Caki2 (cell line): ENCODE measurements at places on chromosomes 6 and 20. TPM values are rescaled to one million over a fixed set of nuclear protein-coding genes. Genes with fewer than 3 reads are reported as not detected.

DNA sequence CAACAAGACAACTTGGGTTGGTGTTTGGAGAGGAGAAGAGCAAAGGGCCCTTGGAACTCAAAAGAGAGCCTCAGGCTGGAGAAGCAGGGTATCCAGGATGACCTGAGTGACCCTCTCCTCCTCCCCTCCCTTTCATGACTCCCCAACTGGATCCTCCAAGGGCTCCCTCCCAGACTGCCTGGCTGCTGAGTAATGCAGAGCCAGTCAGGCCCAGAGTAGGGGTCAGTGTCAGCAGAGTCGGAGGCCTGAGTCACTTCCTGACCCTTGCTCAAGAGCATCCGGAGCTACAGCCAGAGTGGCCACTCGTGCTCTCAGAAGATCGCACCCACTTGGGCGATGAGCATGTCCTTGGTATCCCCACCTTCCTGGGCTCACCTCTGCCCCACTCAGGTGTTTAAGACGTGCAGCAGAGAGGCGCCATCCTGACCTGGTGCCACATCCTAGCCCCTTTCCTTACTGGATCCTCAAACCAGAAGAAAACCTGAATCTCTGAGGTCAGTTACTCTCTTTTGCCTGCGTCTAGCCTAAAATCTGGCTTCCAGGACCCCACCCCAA, 2.8 kb upstream of the MAPK13 start:
- peak; percentile 43 for DNase-seq

GRCh38 chr20:61531553-61532345, 279.7 kb downstream of the CDH4 start:
- DNase-seq: peak; percentile 27

GRCh38 chr6:146770965-146771735, 172.4 kb downstream of the ADGB start:
- DNase-seq: no peak

- no peak for DNase-seq
These were observed 9.5 kb upstream of the TP53RK start for GRCh38 chr20:46698788-46699187.

- DNase-seq: no peak
These were observed 81.0 kb downstream of the METTL24 start for GRCh38 chr6:110277100-110277665.

DNA sequence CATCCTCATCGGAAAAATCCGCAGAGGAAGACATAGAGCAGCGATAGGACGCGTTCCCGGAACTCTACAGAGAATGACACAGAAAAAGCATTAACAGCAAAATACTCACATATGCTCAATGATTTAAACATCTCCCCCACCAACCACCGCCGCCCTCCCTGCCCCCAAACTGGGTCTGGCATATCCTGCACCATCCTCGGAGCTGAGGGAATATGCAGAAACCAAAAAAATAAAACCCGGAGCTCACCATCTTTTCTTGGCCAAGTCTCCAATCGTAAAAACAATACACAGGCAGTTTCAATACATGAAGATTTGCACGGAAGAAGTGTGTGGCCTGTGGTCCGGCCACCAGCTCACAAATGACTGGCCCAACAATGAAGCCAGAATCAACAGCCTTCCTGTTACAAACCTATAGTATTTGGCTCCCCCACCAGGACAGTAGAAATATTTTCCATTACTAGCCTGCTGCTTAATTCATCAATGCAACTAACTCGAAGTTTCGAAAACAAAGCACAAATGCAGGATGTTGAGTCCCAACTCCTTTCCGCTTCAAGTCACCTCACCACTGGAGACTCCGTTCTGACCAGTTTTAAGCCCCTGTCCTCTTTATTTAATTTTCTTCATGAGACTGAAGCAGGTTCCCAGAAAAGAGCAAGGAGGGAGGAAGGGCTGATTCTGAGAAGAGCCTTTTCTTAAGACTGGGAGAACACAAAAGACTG, 103.2 kb upstream of the BEND6 start:
- DNase-seq: peak; percentile 88

The TTK gene
- total RNA-seq: 34.6 and 54.0 TPM in 2 replicates
